ENCODE measurements at places on chromosomes 1 and 21. TPM values are rescaled to one million over a fixed set of nuclear protein-coding genes. Genes with fewer than 3 reads are reported as not detected.

Gene AIRE
- total RNA-seq: 0.17 TPM

Gene RPS6KA1
- total RNA-seq: 48.1 TPM

DNA sequence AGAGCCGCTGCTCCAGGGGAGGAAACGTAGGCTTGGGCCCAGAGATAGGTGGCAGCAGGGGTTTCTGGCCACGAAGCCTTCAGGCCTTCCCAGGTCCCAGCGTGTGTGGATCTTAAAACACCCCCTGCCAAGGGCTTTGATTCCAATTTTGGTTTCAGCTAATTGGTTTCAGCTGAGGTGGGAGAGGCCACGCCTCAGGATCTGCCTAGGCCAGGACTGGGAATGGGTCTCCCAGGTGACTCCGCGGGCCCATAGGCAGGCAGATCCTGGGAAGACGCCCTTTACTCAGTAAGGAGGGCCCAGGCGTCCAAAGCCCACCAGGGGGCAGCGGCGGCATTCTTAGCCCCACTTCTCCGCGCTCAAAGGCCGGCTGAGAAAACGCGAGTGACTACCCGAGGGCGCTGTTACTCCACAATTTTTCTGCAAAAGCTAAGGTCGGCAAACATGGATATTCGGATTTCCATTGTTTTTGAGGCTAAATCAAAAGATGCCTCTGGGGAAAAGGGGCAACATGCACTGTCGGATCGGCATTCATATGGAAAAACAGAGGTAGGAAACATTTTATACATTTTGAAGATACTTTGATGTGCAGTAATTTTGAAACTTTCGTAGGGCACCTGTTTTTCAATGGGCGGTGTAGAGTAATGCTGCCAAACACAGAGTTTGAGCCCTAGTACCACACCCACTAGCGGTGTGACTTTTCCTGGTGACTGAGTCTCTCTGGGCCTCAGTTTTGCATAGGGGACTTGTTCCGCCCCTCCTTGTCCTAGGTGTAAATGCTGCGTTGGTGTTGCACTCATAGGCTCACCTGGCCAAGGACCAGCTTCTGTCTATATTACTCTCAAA lies 31.8 kb upstream of the BCL10 start:
- no peak for DNase-seq

Gene C1QTNF12
- 0.88 TPM for total RNA-seq

Gene SLAMF7
- total RNA-seq: 0.08 TPM

Gene CLCA4
- total RNA-seq: not detected

GRCh38 chr1:119549719-119550132 lies 42.7 kb downstream of the HSD3B1 start:
- DNase-seq: peak; percentile 32

Gene LIX1L
- total RNA-seq: 23.2 TPM

Gene THEM5
- total RNA-seq: not detected

Gene NUP210L
- not detected for total RNA-seq

- DNase-seq: no peak
Measured at GRCh38 chr1:185166106-185166505, 9.1 kb downstream of the SWT1 start.

Gene CMPK1
- 74.7 TPM for total RNA-seq

Gene TRIM67
- total RNA-seq: 0.63 TPM

DNA sequence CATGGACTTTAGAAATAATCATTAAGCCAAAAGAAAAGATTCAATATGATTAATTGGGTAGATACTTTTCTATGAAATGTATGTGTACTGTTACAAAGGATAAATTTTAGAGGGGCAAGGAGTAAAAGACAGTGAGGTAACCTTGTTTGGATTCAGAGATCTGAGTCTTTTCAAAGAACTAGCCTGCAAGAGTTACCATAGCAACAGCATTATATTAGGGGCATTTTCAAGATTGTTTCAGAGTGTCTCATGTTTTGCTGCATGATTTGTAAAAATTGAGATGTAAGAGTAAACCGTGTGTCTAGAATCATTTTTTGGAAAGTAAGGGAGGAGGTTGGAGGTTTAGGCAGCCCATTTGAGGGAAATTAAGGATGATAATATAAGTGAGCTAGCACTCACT lies 70.6 kb upstream of the KIAA1614 start:
- DNase-seq: no peak

DNA sequence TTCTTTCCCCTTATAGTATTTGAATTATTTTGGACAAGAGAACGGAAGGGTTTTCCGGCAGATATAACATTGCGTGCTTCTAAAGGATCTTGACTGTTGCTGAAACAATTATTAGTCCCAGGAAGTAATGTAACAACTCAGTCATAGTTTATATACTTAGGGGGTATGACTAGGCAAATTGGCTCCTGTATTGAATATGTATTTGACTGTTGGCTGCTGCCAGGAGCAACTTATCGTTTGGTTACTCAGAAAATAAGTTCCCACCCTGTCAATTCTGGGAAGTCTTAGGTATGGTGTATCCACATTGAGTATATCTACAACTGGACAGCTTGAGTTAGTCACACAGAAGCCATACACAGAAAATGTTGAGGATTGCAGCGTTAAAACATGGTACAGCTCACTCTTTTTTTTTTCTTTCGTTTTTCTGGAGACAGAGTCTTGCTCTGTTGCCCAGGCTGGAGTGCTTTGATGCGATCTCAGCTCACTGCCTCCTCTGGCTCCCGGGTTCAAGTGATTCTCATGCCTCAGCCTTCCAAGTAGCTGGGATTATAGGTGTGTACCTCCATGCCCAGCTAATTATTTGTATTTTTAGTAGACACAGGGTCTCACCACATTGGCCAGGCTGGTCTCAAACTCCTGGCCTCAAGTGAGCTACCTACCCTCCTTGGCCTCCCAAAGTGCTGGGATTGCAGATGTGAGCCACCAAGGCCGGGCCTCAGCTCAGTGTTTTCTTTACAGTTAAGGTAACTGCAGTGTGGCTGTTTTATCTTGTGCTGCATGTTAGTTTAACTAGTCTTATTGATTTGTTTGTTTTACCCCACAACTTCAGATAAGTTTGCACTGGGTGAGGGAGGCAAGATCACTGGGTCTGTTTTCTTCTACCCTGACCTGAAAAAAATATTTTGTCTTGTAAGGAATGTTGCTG lies 10.2 kb downstream of the SMAP2 start:
- no peak for DNase-seq

All from kidney epithelial cell (primary cell).